Neural progenitor cell (in vitro differentiated cells): ENCODE measurements at places on chromosomes 6 and 20. TPM values are rescaled to one million over a fixed set of nuclear protein-coding genes. Genes with fewer than 3 reads are reported as not detected.
A peak's percentile ranks its signal among the peaks of the same experiment; 100 is the strongest.

- H3K4me1 ChIP-seq: no peaks in the 10 kb centered on the region
- H3K27ac ChIP-seq: no peak overlapping the region
- no peaks in the 10 kb centered on the region for H3K36me3 ChIP-seq
Observed at GRCh38 chr20:9051508-9051907, 17.4 kb upstream of the PLCB4 start.

- no peaks in the 10 kb centered on the region for H3K36me3 ChIP-seq
- peak; percentile 84 for DNase-seq
- peaks cover 3% of the 10 kb centered on the region for H3K27me3 ChIP-seq
- peak overlapping the region; percentile 80 for H3K4me3 ChIP-seq
- peak overlapping the region; percentile 90 for H3K27ac ChIP-seq
Observed at GRCh38 chr20:58891718-58892140, 39.2 kb downstream of the GNAS start.

Gene PPP2R5D
- total RNA-seq: 75.0 and 103 TPM in 2 replicates

- H3K4me1 ChIP-seq: no peaks in the 10 kb centered on the region
- no peak overlapping the region for H3K4me3 ChIP-seq
- no peak for DNase-seq
- no peaks in the 10 kb centered on the region for H3K27me3 ChIP-seq
Observed at GRCh38 chr6:157304899-157305663, 18.2 kb downstream of the TMEM242 start.

GRCh38 chr20:41889844-41890224, 271.7 kb upstream of the CHD6 start:
- H3K27me3 ChIP-seq: no peaks in the 10 kb centered on the region
- no peak overlapping the region for H3K4me3 ChIP-seq
- H3K36me3 ChIP-seq: no peaks in the 10 kb centered on the region
- peak overlapping the region; percentile 44 for H3K27ac ChIP-seq
- no peak for DNase-seq

Gene SYNDIG1
- total RNA-seq: 1.0 and 4.7 TPM in 2 replicates

GRCh38 chr6:169825558-169826225, 74.3 kb downstream of the ERMARD start:
- peaks cover 7% of the 10 kb centered on the region for H3K27me3 ChIP-seq
- no peak for DNase-seq
- no peak overlapping the region for H3K27ac ChIP-seq

DNA sequence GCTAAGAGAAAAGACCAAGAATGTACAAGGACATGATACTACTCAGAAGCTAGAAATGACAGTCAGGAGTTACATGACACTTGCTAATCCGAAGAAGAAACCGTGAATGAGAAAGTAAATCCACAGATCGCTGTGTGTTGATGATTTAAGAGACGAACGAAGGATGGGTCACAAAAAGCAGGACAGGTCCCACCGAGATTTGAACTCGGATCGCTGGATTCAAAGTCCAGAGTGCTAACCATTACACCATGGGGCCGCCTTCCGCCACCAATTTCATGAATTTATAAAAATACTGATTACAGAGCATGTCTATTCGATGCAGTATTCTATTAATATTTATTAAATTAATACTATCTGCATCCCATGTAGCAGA, 54.0 kb upstream of the BTN3A2 start:
- peak; percentile 45 for DNase-seq
- no peaks in the 10 kb centered on the region for H3K27me3 ChIP-seq
- no peak overlapping the region for H3K27ac ChIP-seq

- no peak overlapping the region for H3K27ac ChIP-seq
- no peaks in the 10 kb centered on the region for H3K4me1 ChIP-seq
- no peaks in the 10 kb centered on the region for H3K27me3 ChIP-seq
- DNase-seq: no peak
- H3K4me3 ChIP-seq: no peak overlapping the region
Observed at GRCh38 chr6:146894624-146895023, 295.9 kb downstream of the ADGB start.

Gene CNKSR3
- 8.8 and 9.9 TPM in 2 replicates for total RNA-seq
